ENCODE measurements at places on chromosomes 12 and 14. TPM values are rescaled to one million over a fixed set of nuclear protein-coding genes. Genes with fewer than 3 reads are reported as not detected.
A peak's percentile ranks its signal among the peaks of the same experiment; 100 is the strongest.

DNA sequence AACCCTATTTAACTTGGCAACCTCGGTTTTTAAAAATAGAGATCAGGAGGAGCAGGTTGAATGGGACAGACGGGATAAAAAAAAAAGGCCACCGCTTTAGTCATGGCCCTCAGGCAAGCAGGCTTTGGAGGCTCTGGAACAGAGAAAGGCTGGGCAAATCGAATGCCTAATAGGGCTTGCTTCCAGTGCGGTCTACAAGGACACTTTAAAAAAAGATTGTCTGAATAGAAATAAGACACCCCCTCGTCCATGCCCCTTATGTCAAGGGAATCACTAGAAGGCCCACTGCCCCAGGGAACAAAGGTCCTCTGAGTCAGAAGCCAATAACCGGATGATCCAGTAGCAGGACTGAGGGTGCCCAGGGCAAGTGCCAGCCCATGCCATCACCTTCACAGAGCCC lies 265.8 kb downstream of the CPNE8 start:
- H3K4me1 ChIP-seq: no peaks in the 10 kb centered on the region
- H3K27ac ChIP-seq: no peak overlapping the region
- H3K27me3 ChIP-seq: no peaks in the 10 kb centered on the region
- H3K36me3 ChIP-seq: no peaks in the 10 kb centered on the region

- peaks cover 6% of the 10 kb centered on the region for H3K27me3 ChIP-seq
- H3K36me3 ChIP-seq: no peaks in the 10 kb centered on the region
- DNase-seq: no peak
- H3K4me3 ChIP-seq: no peak overlapping the region
Measured at GRCh38 chr12:54967461-54967860, 17.1 kb downstream of the TESPA1 start.

DNA sequence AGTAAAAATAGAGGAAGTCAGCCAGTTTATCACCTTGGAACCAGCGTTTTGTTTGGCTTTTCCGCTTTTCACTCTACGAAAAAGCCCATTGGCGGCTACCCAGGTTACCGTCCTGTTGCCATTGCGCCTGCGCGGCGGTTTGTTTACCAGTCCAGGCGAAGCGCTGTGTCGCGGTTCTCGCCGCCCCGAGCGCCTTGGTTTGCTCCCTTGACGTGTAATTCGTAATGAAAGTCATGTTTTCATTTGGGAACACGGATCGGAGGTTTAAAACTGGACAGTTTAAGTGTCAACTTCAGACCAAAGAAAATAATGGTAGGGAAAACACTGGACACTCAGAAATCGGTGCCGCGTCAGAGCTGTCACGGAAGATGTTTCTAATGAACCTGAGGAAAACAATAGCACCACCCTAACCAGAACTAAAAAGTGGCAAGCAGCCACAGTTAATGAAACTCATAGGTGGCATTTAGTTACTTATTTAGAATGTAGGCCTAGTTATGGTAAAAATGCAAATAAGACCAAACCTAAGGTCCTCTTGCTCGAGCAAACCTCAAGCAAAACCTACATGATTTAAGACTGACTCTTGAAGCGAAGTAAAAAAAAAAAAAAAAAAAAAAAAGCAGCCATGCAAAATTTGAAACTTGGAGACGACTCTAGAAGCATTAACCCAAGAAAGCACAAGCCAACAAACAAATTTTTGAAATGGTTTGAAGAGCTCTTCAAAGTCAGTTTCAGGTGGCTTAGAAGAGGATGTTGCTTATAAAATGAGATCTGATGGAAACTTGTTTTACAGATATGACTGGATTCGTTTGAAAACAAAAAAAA lies 790 bp upstream of the GPR19 start:
- no peaks in the 10 kb centered on the region for H3K36me3 ChIP-seq
- H3K4me1 ChIP-seq: peaks cover 4% of the 10 kb centered on the region
- peak; percentile 95 for DNase-seq
- H3K4me3 ChIP-seq: peak overlapping the region; percentile 66

- DNase-seq: peak; percentile 27
- no peaks in the 10 kb centered on the region for H3K27me3 ChIP-seq
- H3K27ac ChIP-seq: no peak overlapping the region
- H3K36me3 ChIP-seq: peaks cover 8% of the 10 kb centered on the region
- no peak overlapping the region for H3K4me3 ChIP-seq
- peaks cover 4% of the 10 kb centered on the region for H3K4me1 ChIP-seq
Measured at GRCh38 chr12:131093604-131093955, 139.9 kb downstream of the ADGRD1 start.

DNA sequence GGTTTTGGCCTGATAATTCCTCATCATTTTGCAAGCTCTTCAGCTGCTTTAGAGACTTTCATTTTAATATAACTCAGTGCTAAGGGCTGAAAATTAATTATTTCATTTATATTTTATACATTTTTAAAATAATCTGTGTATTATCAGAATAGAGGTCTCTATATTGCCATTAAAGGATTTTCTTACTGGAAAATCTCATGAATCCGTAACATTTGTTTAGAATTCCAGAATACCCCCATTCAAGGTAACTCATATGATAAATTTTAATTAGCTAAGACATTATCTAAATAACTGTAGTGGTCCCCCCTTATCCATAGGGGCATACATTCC lies 51.6 kb downstream of the BMAL2 start:
- H3K4me3 ChIP-seq: no peak overlapping the region
- H3K27ac ChIP-seq: no peak overlapping the region
- no peak for DNase-seq
- no peaks in the 10 kb centered on the region for H3K27me3 ChIP-seq
- H3K36me3 ChIP-seq: no peaks in the 10 kb centered on the region
- no peaks in the 10 kb centered on the region for H3K4me1 ChIP-seq

The DHH gene
- total RNA-seq: 1.5 TPM

The FANCM gene
- total RNA-seq: 4.1 TPM

The RPGRIP1 gene
- total RNA-seq: 1.1 TPM
